Neural progenitor cell (in vitro differentiated cells): ENCODE measurements at places on chromosomes 11 and 22.

DNA sequence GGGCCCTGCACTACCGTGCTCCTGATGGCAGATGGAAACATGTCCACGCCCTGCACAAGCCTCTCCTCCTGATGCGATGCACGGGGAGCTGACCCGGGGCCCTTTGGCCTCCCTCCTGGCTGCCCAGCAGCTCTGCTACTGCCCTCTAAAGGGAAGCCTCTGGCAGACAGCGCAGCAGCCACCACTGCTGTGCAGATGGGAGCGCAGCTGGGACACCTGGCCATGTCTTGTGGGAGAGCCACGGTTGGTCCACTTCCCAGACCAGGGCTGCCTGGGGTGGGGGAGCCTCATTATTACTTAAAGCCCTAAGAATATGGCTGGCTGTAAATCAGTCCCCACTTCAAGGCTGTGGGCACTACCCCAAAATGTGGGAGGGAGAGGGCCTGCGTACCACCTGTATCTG is 38.3 kb downstream of the TBX1 start:
- peak; percentile 35 for DNase-seq

DNA sequence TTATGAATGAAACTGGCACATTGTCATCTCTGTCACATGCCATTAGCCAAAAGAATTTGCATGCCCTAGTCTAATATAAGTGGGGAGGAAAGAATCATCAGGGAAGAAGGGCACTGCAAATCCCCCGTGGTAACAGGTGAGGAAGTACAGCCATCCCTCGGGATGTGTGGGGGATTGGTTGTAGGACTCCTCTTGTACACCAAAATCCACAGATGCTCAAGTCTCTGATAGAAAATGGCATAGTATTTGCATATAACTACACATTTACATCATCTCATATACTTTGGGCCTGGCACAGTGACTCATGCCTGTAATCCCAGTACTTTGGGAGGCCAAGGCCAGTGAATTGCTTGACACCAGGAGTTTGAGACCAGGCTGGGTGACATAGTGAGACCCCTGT is 109.7 kb downstream of the HIPK3 start:
- no peak for DNase-seq

DNA sequence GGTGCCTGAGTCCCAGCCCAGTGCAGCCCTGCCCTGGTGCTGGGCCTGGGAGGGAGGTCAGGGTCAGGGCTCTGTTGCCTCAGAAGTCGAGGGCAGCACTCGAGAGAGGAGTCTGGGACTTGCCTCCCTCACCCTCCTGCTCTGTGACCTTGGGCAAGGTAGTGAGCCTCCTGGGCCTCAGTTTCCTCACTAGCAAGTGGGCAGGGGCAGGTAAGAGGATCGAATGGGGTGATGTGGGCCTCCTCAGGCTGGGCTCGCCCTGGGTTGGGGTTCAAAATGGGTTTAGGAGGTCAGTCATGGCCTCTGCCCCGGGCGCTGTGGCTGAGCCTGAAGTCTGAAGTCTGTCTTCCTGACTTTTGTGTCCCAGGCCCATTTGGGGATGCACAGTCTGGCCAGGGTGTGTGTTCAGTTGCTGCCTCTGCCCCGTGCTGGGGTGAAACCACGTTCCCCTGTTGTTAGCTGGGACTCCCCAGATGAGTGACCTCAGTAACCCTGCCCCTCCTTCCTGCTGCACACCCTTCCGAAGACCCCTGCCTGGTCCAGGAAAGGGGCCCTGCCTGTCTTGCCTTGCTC is 40.9 kb upstream of the CELSR1 start:
- DNase-seq, result no peak

DNA sequence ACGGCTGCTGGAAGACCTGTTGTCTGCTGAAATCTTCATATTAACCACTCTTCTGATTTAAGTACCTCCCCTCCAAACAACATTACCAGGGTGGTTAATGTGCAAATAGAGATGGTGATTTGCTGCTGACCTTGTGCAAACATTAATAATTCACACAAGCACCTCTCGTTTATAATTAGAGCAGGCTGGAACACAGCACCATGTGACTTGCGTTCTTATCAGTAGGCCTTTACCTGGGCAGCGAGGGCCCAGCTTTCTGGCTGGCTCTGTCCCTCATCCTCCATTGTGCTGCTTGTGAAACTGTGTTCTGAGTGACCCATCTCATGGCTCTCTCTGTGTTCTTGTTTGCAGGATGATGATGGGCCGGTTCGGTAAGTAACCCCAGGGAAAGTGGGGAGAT is 41.0 kb upstream of the PARVG start:
- DNase-seq, result no peak

- no peak for DNase-seq
These were observed 94.5 kb downstream of the ME3 start for GRCh38 chr11:86577644-86578636.

GRCh38 chr11:128471138-128471661 is 116.2 kb downstream of the ETS1 start:
- no peak for DNase-seq

GRCh38 chr11:86735451-86736290 is 63.3 kb upstream of the ME3 start:
- no peak for DNase-seq

- DNase-seq, result peak; percentile 12
These were observed 34.6 kb downstream of the VSIG10L2 start for GRCh38 chr11:125980436-125980835.

GRCh38 chr22:31537019-31537535 is 40.7 kb downstream of the SFI1 start:
- no peak for DNase-seq

DNA sequence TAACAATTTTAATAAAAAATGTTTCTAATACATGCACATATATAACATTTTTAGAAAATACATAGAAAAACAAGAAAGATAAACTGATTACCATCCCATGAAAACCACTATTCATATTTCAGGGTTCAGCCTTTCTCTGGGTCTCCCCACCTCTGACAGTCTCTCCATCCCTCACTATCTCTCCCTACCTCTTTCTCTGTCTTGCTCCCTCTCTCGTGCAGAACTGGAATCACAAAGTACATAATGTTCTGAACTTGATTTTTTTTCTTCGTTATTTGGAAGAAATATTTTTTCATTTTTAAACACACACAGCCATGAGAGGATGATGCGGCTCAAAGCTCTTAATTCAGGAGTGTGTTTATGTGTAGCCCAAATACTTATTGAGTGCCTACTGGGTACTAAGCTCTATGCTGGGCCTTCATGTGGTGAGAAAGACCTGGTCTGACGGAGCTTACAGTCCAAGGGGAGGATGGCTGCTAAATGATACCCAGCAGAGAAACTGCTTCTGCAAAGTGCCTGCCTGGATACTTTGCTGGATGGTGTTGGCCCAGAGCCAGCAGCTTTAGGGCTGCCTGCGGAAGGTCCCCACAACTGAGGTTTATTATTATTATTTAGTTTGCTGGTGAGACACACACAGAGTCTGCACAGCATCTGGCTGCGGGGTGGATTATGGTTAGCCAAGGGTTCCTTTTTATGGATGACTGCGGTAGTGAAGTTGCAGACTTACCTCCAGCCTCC is 42.6 kb downstream of the SC5D start:
- DNase-seq, result no peak

- DNase-seq, result no peak
These were observed 16.1 kb upstream of the CABP7 start for GRCh38 chr22:29703569-29704195.

- DNase-seq, result no peak
These were observed 73.2 kb upstream of the BID start for GRCh38 chr22:17847360-17848078.

DNA sequence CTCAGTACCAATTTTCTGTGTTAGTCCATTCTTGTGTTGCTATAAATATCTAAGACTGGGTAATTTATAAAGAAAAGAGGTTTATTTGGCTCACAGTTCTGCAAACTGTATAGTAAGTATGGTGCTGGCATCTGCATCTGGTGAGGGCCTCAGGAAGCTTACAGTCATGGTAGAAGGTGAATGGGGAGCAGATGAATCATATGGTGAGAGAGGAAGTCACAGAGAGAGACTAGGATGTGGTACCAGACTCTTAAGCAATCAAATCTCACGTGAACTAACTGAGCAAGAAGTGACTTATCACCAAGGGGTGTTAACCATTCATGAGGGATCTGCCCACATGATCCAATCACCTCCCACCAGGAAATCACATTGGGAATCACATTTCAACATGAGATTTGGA is 60.8 kb upstream of the ZBED5 start:
- DNase-seq, result no peak

DNA sequence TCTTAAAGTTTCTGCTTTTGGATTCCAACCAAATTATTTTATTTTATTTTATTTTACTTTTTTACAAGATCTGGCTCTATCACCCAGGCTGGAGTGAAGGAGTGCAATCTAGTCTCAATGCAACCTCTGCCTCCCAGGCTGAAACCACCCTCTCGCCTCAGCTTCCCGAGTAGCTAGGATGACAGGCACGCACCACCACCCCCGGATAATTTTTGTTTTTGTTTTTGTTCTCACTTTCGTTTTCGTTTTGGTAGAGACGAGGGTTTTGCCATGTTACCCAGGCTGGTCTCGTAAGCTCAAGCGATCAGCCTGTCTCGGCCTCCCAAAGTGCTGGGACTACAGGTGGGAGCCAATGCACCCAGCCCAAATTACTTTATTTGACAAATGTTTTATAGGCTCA is 219.8 kb downstream of the ETS1 start:
- no peak for DNase-seq

- no peak for DNase-seq
These were observed 294.5 kb downstream of the TBC1D22A start for GRCh38 chr22:47056776-47057470.

DNA sequence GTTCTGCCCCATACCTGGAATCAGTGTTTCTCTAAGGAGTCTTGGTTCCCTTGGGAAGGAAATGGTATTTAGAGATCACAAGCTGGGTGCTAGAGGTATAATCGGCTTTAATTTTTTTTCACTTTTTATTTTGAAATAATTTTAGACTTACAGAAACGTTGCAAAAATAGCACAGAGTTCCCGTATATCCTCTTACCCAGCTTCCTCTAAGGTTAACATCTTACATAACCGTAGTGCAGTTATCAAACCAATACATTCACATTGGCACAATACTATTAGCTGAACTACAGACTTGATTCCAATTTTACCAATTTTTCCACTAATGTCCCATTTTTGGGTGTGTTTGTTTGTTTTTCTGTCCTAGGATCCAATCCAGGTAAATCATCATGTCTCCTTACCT is 63.8 kb downstream of the RBX1 start:
- DNase-seq, result no peak

DNA sequence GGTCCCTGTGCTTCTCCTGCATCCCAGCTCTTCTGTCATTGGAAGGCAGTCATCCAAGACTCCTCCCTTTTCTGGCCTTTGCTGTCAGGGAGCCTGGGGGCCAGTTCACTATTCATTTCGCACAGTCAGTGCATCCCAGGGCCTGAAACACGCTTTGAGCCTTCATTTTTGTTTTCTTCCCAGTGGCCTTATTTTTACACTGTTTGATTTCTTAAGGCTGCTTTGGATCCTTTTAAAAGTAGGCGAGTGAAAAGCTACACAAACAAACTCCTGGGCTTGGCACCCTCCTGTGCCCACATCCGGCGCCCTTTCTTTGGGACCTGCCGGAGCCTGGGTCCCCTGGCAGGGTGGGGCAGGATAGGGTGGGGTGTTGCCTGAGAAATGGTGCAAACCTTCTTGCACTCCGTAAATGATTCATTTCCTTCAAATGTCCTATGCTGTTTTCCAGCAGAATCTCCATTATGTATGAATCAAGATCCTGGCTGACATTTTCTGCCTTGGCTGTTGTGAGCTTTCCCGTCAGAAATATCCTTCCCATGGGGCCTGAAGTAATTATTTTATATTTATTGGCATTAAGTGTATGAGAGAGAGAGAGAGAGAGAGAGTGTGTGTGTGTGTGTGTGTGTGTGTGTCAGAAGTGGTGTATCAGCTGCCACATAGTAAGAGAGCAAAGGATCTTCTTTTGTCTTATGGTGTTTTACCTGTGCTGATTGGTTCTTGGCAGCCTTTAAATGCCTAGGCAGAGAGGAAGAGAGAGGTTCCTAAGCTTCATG is 45.6 kb downstream of the BCR start:
- no peak for DNase-seq

- no peak for DNase-seq
These were observed 33.6 kb downstream of the FAR1 start for GRCh38 chr11:13702071-13702470.

- no peak for DNase-seq
These were observed 21.2 kb downstream of the TTC28 start for GRCh38 chr22:28658448-28658847.

- no peak for DNase-seq
These were observed 8.6 kb downstream of the TMEM121B start for GRCh38 chr22:17112491-17113042.

DNA sequence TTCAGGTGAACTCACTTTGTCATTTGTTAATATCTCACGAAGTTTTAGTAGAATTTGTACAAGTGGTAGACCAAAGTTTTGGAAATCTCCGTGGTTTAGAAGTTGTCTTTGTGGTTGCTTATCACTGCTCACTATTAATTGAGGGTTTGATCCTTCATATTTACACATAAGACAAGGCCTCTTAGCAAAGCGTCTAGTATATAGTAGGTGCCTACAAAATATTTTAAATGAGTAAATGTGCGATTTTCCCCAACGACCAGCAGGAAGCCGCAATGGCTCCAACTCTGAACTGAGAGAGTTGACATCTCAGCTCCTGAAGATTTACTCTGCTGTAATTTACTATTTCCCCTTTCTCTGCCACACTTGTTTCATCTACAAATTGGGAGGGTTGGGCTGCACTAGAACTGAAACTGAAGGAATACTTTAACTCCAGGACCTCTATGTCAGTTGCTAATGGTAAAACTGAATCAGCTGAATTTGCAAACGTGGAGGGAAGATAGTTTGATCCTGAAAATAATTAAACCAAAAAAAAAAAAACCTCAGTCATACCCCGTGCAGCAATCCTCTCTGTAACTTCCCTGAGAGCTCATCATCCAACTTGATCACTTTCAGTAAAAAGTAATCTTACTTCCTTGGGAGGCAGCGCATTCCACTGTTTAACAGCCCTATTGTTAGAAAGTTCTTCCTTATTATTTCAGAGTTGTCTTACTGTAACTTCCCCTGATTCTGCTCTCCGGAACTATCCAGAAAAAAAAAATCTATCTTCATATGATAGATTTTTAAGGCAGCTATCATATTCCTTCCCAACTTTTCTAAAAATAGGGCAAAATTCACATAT is 1.3 kb upstream of the SBF2 start:
- no peak for DNase-seq

GRCh38 chr11:83127310-83127637 is 29.7 kb upstream of the PCF11 start:
- no peak for DNase-seq

DNA sequence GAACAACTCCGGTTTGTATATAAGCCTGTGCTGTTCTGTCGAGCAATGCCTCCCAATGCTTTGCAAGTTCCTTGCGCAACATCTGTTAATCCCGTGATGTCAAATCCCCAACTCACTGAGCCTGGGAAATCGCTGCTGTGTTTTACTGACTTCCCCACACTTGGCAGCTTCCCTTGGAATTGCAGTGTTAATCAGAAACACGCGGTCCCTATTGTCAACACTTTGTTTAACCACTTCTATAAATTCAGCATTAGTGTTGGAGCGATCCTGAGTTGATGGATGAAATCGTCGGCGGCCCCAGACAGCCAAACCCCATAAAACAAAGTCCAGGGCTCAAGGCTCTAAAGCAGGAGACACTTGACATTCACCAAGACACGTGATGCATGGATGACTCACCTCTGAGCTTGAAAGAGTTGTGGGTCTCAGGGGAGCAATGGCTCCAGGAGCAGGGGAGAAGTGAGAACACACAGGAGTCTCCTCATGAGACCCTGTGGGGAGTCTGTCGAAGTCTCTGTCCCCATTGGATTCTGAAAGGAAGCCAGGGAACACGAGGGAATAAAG is 555.3 kb downstream of the MIAT start:
- DNase-seq, result peak; percentile 37

GRCh38 chr11:99349151-99349673 is 328.5 kb downstream of the CNTN5 start:
- no peak for DNase-seq
